ENCODE measurements at places on chromosomes 4 and X.
A peak's percentile ranks its signal among the peaks of the same experiment; 100 is the strongest.

DNA sequence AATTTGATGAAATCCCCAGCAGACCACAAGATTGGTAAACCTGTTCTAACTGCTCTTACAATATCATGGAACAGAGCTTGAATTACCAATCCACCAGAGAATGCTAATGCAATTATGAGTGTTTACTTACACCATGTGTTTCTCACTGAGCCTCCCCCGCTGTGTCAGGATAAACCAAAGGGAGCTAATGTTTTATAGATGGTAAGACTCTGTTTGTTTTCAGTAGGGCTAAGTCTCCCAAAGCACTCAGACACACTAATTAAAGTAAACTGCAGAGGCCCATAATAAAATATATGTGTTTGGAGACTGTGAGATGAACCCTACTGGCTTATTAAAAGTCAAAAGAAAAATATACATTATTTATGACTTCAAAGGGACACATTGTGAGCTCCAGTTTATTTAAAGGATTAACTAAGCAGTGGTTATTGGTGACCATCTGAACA lies 261.7 kb upstream of the FAM241A start:
- DNase-seq, result no peak

GRCh38 chrX:143378851-143379250 lies 138.4 kb downstream of the SPANXN3 start:
- no peak for DNase-seq

- no peak for DNase-seq
These were observed 2.4 kb upstream of the FAM50A start for GRCh38 chrX:154441564-154441963.

- DNase-seq, result no peak
These were observed 208.8 kb downstream of the GRIA3 start for GRCh38 chrX:123392921-123393320.

- DNase-seq, result no peak
These were observed 167.5 kb upstream of the SLC7A11 start for GRCh38 chr4:138409670-138410069.

DNA sequence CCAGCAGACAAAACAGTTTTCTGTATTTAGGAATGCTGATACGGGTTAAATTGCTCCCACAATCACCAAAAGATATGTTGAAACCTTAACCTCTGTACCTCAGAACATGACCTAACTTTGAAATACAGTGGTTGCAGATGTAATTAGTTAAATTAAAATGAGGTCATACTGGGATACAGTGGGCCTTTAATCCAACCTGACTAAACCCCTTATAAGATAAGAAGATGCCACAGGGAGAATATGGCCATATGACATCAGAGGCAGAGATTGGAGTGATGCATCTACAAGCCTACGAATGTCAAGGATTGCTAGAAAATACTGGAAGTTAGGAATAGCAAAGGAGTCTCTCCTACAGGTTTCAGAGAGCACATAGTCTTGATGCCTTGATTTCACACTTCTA lies 32.1 kb upstream of the PARM1 start:
- no peak for DNase-seq

DNA sequence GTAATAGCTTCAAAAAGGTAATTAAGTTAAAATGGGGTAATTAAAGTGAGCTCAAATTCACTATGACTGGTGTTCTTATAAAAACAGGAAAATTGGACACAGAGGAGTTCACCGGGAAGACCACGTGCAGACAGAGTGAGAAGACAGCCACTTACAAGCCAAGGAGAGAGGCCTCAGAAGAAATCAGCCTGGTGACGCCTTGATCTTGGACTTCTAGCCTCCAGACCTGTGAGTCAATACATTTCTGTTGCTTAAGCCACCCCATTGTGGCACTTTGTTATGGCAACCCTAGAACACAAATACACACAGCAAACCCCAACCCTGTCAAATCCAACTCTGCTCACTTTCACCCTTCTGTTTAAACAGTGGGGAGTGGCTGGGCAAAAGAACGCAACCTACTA lies 4.1 kb upstream of the CD38 start:
- no peak for DNase-seq

DNA sequence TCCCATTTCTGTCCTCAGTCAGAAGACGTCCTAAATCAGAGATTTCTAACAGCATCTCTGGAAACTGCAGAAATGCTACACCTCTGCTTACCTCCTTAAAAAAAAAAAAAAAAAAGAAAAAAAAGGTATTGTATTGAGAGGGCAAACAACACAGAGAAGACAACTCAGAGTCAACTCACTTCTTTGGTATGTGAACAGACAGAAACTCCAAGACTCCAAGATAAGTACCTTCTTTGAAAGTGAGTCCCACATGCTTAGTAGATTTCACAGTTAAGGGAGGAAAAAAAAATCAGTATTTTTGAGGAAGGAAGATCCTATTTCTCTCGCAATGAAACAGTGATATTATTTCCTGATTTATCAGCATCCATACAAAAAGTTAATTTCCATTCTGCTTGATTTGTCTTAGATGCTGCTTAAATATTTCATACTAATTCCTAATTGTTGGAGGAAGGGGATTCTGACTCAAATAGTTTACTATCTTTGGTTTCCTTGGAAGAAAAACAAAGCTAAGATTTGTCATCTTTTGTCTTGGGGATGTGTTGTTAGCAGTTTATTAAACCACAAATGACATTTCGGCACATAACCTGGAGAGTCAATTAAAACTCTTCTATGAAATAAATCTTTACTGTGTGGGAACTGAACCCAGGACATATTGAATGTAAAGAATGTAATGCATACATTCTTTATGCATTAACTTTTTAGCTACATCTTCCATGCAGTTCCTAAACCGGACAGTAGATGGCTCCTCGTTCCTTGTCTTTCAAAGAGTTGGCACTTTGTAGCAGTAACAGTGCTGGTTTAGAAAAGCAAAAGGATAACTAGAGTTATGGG lies 4.7 kb downstream of the RASGEF1B start:
- DNase-seq, result peak; percentile 7

- no peak for DNase-seq
These were observed at the start of gene PSAPL1 for GRCh38 chr4:7434766-7435150. TSS of gene PSAPL1 (minus strand) at chr4:7434930. CDS start at chr4:7434879, 51 bp downstream.

DNA sequence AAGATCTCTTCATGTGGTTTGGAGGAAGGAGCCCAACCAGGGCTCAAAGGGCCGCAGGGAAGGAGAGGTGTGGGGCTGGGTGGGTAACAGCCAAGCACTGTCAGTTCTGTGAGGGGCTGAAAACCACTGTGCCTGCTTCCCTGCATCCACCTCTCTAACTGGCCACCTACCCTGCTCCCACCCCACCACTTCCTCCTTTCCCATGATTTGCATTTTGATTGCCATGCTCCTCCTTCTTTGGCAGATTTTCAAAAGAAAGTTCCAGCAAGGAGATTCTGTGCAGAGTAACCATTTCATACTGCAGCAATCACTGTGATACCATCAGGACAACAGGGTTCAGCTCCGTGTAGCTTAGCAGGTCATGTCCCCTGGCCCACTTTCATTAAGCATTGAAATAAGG lies 1.8 kb downstream of the ZNF674 start:
- no peak for DNase-seq

DNA sequence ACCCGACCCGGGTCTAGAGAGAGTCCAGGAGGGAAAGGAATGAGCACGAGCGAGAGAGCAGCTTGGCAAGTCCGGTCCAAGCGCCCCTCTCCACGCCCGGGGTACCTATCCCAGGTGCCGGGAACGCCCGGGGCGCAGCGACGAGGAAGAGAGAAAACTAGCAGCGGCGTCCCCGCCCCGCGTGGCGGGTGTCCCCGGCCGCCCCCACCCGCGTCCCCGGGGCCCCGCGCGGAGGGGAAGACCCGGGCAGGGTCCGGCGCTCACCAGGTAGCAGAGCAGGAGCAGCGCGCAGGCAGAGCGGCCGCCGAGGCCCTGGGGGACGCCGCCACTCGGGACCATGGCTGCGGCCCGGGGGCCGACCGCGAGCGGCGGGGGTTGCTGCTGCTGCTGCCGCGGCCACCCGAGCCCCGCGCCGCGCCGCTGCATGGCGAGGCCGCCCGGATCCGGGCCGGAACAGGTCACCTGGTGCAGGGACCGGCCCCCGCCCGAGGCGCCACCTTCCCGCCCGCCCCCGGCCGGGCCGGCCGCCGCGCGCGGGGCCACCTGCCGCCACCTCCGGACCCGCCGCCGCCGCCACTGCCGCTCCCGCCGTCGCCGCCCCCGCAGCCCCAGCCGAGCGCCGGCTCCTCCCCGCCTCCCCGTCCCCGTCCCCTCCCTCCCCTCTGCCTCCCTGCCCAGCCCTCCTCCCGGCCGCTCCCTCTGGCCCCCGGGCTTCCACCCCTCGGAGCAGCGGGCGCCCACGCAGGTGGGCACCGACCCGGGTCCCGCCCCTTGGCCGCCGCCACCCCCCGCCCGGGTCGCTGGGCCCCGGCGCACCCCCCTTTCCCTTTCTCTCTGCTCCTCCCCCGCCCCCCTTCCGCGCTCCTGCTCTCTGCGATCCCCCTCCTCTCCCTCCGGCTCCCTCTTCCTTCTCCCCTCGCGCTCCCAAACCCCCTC lies at the start of gene SEL1L3:
Gene SEL1L3 (minus strand): TSS at position 578 of the 936 bp plus-strand sequence. CDS start 152 bp downstream, at position 426.
- DNase-seq, result no peak

- no peak for DNase-seq
These were observed 58.4 kb upstream of the CCDC149 start for GRCh38 chr4:24971192-24971591.

DNA sequence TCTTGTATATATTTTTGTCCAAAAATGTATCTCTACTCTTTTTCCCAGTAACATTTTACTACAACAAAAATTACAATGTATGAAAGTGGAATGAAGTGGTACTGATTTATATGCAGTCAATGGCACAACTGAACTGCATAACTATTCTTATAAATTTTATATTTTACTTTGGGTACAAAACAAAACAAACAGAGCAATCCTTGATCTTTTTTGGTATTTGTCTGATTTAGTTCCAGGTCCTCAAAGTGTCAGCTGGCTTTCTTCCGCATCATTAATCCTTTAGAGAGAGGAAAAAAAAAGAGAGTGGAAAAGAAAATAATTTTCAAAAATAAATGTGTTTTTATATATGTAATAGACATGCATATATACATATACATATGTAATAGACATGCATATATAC lies 252.4 kb upstream of the SLIT2 start:
- no peak for DNase-seq

DNA sequence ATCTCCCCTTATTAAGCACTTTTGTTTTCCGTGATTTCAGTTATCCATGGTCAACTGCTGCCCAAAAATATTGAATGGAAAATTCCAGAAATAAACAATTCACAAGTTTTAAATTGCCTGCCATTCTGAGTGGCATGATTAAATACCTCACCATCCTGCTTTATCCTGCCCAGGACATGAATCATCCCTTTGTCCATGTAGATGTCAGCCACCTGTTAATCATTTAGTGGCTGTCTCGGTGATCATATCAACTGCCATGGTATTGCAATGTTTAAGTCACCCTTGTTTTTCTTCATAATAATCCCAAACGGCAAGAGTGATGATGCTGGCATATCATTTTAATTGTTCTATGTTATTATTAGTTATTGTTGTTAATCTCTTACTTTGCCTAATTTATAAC lies 79.8 kb upstream of the LHFPL1 start:
- no peak for DNase-seq

GRCh38 chr4:7333024-7333780 lies 101.5 kb downstream of the PSAPL1 start:
- DNase-seq, result no peak

GRCh38 chr4:25710637-25711036 lies 55.0 kb downstream of the SLC34A2 start:
- no peak for DNase-seq

DNA sequence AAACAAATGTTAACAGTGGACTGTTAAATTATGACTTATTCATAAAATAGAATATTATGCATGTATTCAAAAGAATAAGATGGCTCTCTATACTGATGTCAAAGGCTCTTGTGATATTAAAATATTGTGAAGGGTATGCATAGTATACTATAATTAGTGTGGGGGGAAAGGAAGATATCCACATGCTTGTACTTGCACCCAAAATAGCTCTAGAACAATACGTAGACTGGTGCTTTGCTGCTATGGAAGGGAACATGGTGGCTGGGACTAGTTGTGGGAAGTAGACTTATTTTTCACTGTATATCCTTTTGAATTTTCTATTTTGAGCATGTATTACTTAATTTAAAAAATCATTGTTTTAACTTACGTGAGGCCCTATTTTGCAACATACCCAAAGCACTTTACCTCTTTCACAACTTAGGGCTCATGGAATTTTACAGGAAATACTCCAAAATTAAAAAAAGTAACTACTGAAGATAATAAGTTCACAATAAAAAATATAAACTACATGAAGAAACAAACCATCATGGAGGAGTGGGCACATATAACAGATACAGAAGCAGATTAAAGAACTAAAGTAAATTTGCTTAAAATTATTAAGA lies 7.9 kb downstream of the PGRMC2 start:
- no peak for DNase-seq

DNA sequence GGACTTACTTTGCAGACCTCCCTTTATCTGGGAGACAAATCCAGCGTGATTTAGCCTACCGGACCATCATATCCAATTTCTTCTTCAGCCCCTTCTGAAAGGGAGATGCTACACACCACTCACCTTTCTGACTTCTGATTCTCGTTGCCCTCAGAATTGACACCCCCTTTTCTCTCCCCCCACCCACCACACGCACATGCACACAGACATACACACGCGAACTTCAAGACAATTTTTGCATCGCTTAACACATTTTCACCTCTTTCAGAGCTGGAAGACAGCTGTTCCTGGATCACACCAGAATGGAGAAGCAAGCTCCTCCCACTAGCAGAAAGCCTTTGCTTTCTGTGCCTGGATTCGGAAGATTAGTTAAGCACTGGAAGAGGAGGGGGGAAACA lies 1.0 kb upstream of the SNCA start:
- no peak for DNase-seq

DNA sequence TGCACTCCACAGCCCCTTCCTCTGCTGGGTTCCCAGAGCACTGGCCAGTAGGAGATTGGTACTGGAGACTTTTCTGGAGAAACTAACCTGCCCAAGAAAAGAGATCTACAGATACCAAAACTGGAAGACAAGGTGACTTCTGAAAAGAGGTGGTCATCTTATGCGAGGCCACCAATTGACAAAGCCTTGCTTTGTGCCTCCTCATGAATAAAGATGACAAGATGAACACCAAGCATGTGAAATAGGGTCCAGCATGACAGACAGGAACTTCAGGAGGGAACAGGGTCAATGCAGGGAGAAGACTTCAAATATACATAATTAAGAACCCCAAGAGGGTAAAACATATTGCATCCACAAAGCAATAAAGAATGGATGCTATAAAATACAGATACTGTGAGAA lies 137.9 kb downstream of the APBB2 start:
- no peak for DNase-seq

GRCh38 chrX:11273544-11273943 lies 19.7 kb upstream of the AMELX start:
- no peak for DNase-seq

DNA sequence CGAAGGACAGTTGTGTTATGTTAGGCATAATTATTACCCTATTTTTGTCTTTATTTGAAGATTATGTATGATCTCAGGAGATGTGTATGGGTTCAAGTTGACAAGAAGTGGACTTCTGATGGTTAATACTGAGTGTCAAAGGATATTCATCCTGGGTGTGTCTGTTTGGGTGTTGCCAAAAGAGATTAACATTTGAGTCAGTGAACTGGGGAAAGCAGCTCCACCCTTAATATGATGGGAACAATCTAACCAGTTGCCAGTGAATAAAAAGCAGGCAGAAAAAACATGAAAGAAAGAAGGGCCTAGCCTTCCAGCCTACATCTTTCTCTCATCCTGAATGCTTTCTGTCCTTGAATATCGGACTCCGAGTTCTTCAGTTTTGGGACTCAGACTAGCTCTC lies 332.6 kb downstream of the DTHD1 start:
- no peak for DNase-seq

Data from DMS 273 treated with DMSO at 0.1 percent for 48 hours (cell line).